ENCODE measurements at places on chromosomes 12 and 14. TPM values are rescaled to one million over a fixed set of nuclear protein-coding genes. Genes with fewer than 3 reads are reported as not detected.

- DNase-seq = no peak
- H3K4me3 ChIP-seq = no peak overlapping the region
- H3K27ac ChIP-seq = no peak overlapping the region
- peaks cover 37% of the 10 kb centered on the region for H3K4me1 ChIP-seq
- no peaks in the 10 kb centered on the region for H3K27me3 ChIP-seq
- no peaks in the 10 kb centered on the region for H3K36me3 ChIP-seq
These were observed 52.2 kb downstream of the SPPL3 start for GRCh38 chr12:120851944-120852343.

DNA sequence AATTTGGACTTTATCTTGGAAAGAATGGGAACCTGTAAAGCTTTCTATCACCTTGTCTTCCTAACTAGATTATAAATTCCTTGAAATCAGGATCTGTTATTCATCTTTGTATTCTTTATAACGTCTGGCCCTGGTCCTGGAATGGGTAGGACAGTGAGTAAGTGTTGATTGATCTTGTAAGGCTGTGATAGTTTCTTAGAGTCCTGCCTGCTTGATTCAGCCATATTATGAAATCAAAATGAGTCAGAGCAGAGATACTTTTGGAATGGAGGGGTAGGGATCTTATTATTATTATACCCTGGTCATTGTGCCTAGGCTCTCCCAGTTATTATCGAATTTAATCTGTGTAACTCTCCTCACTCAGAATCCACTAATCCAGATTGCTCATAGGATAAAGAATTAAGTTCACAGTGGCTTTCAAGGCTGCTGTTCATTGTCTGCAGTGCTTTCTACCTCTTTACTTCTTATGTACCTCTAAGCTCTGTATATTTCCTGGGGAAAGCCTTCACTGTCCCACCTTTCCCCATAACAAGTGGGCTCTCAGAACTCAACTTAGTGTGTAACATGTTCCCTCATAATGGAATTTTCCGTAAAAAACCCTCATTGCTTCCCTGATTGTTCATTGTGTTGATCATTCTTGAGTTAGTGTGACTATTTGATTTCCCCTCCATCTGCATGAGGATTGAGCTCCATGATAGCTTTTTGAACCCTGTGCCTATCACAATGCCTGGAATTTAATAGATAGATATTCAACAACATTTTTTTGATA, 93.3 kb downstream of the DAAM1 start:
- DNase-seq = no peak
- H3K27ac ChIP-seq = no peak overlapping the region
- no peak overlapping the region for H3K4me3 ChIP-seq
- no peaks in the 10 kb centered on the region for H3K27me3 ChIP-seq
- peaks cover 37% of the 10 kb centered on the region for H3K4me1 ChIP-seq

GRCh38 chr12:95089462-95089861, 16.0 kb upstream of the NR2C1 start:
- no peaks in the 10 kb centered on the region for H3K4me1 ChIP-seq
- DNase-seq = no peak
- H3K36me3 ChIP-seq = peaks cover 32% of the 10 kb centered on the region
- no peak overlapping the region for H3K4me3 ChIP-seq
- H3K27me3 ChIP-seq = no peaks in the 10 kb centered on the region

GRCh38 chr12:82015623-82016347, 256.6 kb upstream of the PPFIA2 start:
- no peak for DNase-seq
- H3K4me1 ChIP-seq = no peaks in the 10 kb centered on the region
- H3K4me3 ChIP-seq = no peak overlapping the region
- no peaks in the 10 kb centered on the region for H3K36me3 ChIP-seq
- no peaks in the 10 kb centered on the region for H3K27me3 ChIP-seq

- H3K4me1 ChIP-seq = peaks cover 11% of the 10 kb centered on the region
- H3K27me3 ChIP-seq = no peaks in the 10 kb centered on the region
- H3K36me3 ChIP-seq = no peaks in the 10 kb centered on the region
- H3K27ac ChIP-seq = no peak overlapping the region
- no peak overlapping the region for H3K4me3 ChIP-seq
These were observed 34.6 kb downstream of the ATF7 start for GRCh38 chr12:53591301-53592206.

GRCh38 chr12:43976027-43976426, 140.1 kb downstream of the TMEM117 start:
- H3K4me1 ChIP-seq = no peaks in the 10 kb centered on the region
- no peaks in the 10 kb centered on the region for H3K36me3 ChIP-seq
- no peak overlapping the region for H3K27ac ChIP-seq
- H3K4me3 ChIP-seq = no peak overlapping the region
- no peak for DNase-seq

DNA sequence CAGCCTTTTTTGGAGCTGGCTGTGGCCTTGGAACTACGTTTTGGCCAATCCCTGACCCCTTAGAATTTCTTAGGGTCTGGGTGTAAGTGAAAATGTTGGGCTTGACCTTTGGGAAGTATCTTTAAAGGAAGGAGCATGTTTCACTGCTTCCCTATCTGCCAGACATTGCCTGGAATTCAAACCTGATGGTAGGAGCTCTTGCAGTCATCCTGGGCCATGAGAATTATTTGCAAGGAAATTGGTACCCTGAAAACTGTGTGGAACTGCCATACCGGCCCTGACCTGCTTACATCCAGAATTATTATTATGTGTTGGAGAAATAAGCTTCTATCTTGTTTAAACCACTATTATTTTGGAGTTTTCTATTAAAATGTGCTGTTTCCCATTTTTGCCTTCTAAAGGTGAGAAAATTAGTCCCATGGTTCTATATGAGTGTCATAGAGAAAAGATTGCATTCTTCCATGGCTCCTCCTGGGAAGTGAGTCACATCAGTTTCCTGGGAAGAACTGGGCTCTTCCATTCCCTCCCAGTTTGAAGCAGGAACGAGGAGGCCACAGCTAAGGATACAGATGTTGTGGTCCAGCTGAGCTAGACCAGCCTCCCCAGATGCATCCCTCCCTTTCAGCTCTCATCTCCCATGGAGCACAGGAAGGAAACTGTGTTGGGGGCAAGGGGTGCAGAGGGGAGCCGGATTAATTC, 9.5 kb upstream of the PGF start:
- H3K27me3 ChIP-seq = no peaks in the 10 kb centered on the region
- no peaks in the 10 kb centered on the region for H3K36me3 ChIP-seq
- no peak overlapping the region for H3K4me3 ChIP-seq
- peaks cover 7% of the 10 kb centered on the region for H3K4me1 ChIP-seq

DNA sequence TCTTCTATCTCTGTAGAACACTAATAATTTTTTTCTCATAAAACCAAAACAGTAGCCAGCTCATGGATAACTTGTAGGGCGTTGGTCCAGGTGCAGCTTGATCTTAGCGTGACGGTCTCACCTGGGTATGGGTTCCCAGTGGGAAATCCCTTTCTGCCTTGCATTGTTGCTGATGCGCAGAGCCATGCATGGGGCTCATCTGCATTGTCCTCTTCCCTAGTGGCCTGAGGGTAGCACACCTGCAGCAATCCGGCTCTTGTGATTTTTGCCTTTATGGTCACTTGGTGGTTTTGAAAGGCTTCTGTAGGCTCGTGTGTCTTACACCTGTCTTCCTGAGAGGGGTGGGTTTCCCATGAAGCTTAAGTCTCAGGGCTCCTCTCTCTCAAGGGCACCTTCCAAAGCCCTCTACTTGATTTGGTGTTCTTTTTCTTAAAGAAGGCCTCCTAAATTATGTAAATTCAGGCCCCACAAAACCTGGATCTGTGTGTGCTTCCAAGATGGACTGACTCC, 130.6 kb downstream of the PRKCH start:
- no peak overlapping the region for H3K4me3 ChIP-seq
- H3K27me3 ChIP-seq = no peaks in the 10 kb centered on the region
- no peaks in the 10 kb centered on the region for H3K36me3 ChIP-seq
- H3K4me1 ChIP-seq = no peaks in the 10 kb centered on the region

GRCh38 chr12:120378036-120378435, 9.1 kb upstream of the MSI1 start:
- no peak overlapping the region for H3K4me3 ChIP-seq
- H3K27me3 ChIP-seq = peaks cover 20% of the 10 kb centered on the region
- H3K4me1 ChIP-seq = peaks cover 35% of the 10 kb centered on the region
- H3K36me3 ChIP-seq = no peaks in the 10 kb centered on the region
- H3K27ac ChIP-seq = no peak overlapping the region
- no peak for DNase-seq

DNA sequence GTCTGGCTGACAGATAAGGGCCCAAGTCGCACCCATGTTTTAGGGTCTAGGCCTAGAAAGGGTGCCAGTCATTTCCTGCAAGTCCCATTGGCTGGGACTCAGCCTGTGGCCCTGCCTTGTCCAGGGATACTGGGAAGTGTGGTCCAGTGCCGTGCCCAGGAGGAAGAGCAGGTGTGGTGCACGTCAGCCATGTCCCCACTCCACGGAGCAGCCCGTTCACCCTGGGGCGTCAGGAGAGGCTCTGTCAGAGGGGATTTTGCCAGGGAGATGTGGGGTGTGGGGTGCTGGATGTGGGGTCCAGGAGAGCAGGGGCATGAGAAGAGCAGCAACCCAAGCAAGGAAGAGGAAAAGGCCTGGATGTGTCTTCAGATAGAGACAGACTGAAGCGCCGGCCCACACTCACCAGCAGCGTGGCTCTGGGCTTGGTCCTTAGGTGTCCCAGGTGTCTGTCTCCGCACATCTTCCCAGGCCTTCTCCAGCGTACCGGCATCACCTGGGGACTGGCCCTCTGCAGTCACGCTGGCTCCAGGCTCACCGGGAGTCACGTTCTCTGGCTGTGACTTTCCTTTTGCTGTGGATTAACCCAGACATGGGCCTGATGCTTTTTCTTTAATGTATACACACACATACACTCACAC, 138.2 kb downstream of the CACNA1C start:
- H3K4me1 ChIP-seq = no peaks in the 10 kb centered on the region
- H3K27me3 ChIP-seq = no peaks in the 10 kb centered on the region
- no peak for DNase-seq
- H3K36me3 ChIP-seq = peaks cover 2% of the 10 kb centered on the region
- H3K4me3 ChIP-seq = no peak overlapping the region
- no peak overlapping the region for H3K27ac ChIP-seq

DNA sequence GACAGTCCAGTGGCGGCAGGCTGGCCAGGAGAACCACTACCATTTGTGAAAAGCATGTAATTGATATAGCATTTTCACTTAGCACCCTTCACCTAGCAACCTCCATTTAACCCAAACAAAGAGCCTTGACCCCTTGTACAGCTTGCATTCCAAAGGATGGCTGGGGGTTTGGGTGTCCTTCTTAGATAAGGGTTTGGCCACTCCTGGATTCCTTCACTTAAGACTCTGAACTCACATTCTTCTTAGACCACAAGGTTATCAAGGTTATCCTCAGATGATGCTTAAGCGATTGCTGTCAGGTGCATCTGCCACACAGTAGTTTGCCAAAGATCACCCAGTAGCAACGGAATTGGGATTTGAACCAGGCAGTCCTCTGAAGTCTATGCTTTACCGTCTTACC, 102.8 kb downstream of the ZNF664 start:
- H3K4me1 ChIP-seq = peaks cover 11% of the 10 kb centered on the region
- H3K4me3 ChIP-seq = no peak overlapping the region
- no peaks in the 10 kb centered on the region for H3K27me3 ChIP-seq

GRCh38 chr12:18416412-18416811, 155.1 kb downstream of the PIK3C2G start:
- H3K27ac ChIP-seq = no peak overlapping the region
- no peaks in the 10 kb centered on the region for H3K27me3 ChIP-seq
- H3K4me1 ChIP-seq = peaks cover 3% of the 10 kb centered on the region
- no peak for DNase-seq
- H3K4me3 ChIP-seq = no peak overlapping the region

DNA sequence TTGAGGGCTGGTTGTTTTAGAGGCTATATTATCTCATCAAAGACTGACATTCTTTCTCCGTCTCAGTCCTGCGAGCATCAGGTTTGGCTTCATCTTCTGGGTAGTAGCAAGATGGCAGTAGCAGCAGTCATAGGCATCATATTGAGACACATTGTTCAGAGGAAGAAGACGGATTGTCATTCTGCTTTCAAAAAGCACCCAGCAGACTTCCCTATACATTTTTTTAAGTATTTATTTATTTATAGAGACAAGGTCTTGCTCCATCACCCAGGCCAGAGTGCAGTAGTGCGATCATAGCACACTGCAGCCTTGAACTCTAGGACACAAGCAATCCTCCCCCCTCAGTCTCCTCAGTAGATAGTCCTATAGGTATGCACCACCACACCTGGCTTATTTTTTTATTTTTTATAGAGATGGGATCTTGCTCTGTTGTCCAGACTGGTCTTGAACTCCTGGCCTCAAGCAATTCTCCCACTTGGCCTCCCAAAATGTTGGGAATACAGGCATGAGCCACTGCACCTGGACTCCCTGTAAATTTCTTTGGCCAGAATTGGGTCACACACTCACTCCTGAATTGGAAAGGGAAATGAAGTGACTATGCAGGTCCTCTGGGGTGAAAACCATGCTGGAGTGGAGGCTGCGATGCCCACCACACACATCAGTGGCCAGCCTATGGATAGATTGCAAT, 125.4 kb downstream of the SLC38A6 start:
- H3K4me1 ChIP-seq = peaks cover 52% of the 10 kb centered on the region
- DNase-seq = no peak
- no peak overlapping the region for H3K4me3 ChIP-seq
- H3K27ac ChIP-seq = no peak overlapping the region
- no peaks in the 10 kb centered on the region for H3K27me3 ChIP-seq
- H3K36me3 ChIP-seq = no peaks in the 10 kb centered on the region

DNA sequence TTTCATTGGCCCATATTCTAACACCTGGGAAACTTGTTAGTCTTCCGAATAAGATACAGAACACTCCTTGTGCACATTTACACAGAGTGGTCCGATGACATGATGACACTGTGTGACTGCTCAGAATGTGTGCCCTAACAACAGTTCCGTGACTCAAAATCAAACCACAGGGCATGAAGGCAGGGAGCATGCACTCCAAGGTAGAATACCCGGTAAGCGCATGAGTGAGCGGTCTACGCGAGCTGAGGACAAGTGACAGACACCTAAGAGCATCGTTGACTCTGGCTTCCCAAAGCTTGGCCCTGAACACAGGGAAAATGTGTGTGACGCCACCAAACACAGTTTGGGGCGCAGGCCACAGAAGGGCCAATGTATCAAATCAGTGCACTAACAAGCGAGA, 18.6 kb downstream of the CLIP1 start:
- peaks cover 11% of the 10 kb centered on the region for H3K36me3 ChIP-seq
- DNase-seq = no peak
- no peak overlapping the region for H3K27ac ChIP-seq
- no peaks in the 10 kb centered on the region for H3K27me3 ChIP-seq
- H3K4me3 ChIP-seq = no peak overlapping the region
- peaks cover 47% of the 10 kb centered on the region for H3K4me1 ChIP-seq

DNA sequence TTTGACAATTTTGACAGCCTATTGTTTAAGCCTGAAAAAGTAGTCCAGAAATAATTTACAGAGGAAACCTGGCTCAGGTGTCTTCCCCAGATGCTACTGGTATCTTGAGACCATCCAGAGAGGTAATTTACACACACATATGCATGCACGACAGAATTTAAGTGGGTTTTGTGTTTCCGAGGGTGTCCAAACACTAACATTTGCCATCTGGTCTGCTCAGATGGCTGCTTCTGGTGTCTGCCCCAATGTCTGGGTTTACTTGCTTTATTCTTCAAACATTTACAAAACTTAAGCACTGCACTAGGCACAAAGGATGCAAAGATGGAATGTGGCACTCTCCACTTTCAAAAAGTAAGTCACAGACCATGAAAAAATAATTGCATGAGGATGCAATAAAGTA, 226.6 kb upstream of the EGLN3 start:
- no peaks in the 10 kb centered on the region for H3K27me3 ChIP-seq
- H3K4me3 ChIP-seq = no peak overlapping the region
- no peaks in the 10 kb centered on the region for H3K4me1 ChIP-seq
- no peaks in the 10 kb centered on the region for H3K36me3 ChIP-seq
- no peak overlapping the region for H3K27ac ChIP-seq

C12orf42 gene
- not detected for total RNA-seq

KCNK10 gene
- not detected for total RNA-seq

All from SJSA1 (cell line).